ENCODE measurements at places on chromosomes 6 and 20.

DNA sequence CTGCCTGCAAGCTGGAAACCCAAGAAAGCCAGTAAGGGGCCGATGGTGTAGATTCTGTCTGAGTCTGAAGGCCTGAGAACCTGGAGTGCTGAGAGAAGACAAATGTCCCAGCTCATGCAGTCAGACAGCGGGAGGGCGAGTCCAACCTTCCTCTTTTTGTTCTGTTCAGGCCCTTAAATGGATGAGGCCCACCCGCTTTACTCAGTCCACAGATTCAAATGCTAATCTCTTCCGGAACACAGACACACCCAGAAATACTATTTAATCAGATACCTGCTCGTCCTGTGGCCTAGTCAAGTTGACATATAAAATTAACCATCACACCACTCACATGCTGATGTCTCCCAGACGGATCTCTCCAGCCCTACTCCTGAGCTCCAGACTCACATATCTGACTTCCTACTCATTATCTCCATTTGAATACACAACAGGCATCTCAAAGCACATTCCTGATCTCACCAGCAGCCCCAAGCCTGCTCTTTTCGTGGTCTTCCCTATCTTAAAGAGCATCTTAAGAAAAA, 26.7 kb upstream of the SRC start:
- DNase-seq: no peak

GRCh38 chr6:20447581-20448132, 46.0 kb downstream of the E2F3 start:
- no peak for DNase-seq

- no peak for DNase-seq
Observed at GRCh38 chr20:51972056-51972455, 169.7 kb upstream of the SALL4 start.

DNA sequence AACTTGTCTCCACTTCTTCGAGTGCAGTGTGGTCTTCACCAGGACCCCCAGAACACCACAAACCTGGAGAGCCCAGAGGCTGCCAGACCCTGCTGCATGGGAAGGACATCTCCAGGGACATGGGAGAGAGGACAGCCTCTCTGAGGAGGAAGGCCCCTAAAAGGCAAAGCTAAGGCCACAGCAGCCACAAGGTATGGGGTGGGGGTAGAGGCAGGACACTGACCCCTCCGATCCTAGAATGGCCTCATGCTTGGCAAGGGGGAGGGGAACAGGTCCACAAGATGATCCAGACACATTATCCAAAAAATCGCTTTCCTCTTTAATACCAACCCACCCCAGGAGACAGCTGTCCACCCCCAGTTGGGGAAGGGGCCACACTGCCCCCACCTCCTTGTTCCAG, 1.9 kb downstream of the B3GALT4 start:
- DNase-seq: no peak

GRCh38 chr6:30832864-30833263, 51.5 kb upstream of the DDR1 start:
- no peak for DNase-seq

GRCh38 chr6:7439228-7439627, 49.6 kb downstream of the RIOK1 start:
- DNase-seq: peak; percentile 48

DNA sequence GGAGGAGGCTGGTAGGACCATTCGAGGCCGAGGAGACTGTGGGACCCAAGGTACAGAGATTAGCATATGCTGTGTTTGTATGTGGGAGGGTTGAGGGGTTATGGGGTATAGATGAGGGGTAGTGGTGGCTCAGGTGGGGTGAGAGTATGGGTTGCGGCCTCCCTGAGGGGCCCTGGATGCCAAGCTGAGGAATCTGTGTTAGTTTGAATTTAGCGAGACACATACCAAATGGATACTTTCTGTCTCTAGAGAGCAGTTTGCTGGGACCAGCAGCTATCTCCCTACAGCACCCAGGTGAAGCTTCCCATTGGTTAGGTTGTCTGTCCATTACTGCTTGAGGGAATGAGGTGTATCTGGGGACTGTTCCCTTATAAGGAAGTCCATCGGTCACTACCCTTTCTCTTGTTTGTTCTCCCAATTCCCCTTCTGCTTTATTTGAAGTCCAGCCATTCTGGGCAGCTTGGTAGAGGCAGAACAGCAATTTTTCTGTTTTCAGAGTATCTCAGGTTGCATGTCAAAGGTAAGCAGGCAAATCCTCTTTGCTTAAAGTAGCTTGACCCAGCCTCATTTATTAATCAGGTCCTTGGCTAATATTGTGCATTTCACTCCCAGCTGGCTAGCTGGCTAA, 15.2 kb downstream of the CHMP4B start:
- no peak for DNase-seq

- DNase-seq: no peak
Observed at GRCh38 chr6:42820512-42821340, 38.9 kb downstream of the BICRAL start.

GRCh38 chr20:51749674-51750036, 18.5 kb downstream of the ATP9A start:
- DNase-seq: no peak

DNA sequence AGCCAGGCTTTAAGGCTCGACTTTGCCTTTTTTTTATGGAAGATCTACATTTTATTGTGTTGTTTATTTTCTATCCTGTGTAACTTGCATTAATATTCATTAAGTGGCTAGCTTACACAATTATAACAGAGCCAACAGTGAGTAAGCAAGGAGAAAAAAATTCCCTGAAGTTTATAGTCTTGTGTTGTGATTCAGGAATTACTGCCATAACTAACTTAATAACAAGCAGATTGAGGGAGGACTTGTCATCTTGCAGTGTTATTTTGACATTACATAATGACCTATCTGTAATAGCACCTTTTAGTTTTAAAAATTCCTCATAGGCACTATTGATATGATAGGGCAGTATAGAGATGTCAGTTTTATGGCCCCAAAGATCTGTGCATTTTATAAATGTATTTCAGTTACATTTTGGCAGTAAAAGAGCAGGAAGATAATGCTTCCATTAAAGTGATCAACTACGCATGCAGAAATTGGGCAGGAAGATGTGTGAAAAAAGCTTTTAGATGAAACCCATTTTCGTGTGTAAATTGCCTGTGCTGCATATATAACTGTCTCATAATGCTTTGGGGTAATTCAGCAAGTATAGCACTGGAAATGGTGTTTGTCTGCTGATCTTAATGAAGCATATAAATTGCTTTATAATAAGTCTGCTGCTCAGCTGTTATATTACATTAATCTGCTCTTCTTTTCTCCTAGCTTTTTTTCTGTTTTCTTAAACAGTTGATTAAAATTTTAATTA, 123.0 kb downstream of the SMAP1 start:
- DNase-seq: no peak

DNA sequence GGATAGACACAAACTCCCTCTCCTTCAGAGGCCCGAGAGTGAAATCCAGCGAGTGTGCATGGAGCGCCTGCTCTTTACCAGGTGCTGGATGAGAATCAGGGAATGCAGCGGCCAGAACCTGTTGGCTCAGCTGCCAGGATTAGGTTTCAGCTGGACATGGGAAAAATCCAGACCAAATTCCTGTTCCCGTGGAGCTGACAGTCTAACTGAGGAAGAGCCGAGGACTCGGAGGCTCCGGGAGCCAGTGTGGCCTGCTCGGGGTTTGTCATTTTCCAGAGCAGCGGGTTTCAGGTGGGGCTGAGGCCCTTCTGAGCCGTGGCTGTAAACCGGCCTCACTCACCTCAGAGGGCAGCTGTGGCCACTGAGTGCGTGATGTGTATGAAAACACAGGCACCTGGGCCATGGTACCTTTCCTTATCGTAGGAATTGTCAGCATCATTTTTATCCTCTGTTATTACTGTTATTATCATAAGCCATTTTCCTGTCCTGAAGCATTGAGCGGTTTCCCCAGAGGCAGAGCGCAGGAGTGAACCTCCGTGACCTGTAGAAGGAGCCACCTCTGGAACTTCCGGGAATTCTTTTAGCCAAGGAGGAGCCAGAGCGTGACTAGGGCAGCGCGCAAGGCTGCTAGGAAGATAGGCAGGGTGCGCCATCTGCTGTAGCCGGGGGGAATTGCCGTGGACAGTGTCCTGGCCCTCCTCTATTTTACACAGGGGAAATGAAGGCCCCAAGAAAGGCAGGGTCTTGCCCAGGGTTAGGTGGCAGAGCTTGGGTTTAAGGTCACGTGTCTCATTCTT, 27.3 kb downstream of the PKIG start:
- peak; percentile 52 for DNase-seq

DNA sequence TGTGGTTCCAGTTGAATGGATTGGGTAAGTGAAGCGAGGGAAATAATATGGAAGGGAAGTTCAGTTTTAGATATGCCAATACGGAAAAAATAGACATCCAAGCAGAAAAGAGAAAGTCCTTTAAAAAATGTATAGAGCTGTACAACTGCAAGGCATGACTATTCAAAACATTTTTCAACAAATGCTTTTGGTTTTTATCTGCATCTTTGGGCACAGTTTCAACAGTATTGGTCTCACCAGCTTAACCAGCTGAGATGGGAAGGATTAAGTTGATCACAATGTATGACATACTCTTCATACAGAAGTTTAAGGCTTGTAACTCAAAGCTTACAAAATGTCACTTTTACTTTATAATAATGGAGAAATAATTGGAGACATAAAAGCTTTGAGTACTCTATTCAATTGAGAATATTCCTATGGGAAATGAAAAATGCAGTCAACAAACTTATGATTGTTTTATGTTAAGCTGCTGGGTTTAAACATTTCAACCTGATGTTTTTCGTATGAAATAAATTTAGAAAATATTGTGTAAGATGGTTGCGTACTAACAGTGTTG, 16.3 kb upstream of the UTRN start:
- DNase-seq: no peak

GRCh38 chr6:145332011-145332410, 403.3 kb downstream of the EPM2A start:
- no peak for DNase-seq

DNA sequence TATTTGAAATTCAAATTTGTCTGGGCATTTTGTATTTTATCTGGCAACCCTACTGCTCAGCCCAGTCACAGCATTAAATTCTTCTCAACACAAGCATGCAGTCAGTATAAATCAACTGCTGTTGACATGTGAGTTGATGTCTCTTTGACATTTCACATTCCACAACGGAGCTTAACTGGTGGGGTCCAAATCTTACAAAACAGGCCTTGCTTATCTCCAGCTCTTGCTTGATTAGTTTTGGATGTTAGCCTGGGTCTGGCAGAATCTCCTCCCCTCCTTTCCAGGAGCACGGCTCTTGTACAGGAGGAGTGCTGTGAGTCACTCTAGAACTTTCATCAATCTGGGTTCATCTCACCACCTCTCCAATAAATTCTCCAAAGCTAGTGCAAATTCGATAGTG, 80.8 kb upstream of the PHACTR1 start:
- DNase-seq: no peak

DNA sequence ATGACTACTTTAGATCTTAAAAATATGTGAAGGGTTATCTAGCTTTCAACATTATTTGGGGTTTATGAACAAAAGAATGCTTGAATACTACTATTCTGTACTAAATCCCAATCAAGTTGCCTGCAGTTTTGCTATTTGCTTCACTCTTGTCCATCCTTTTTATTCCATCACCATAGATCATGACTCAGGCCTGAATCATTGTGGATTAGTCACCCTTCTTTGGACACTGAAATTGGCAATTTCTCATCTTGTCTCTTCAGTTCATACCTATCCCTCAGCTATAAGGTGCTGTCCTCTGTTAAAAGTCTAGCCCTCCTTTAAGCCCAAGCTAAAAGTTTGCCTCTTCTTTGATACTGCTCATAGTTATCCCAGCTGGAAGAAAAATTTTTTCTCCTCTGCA, 199.1 kb downstream of the CENPW start:
- DNase-seq: no peak

DNA sequence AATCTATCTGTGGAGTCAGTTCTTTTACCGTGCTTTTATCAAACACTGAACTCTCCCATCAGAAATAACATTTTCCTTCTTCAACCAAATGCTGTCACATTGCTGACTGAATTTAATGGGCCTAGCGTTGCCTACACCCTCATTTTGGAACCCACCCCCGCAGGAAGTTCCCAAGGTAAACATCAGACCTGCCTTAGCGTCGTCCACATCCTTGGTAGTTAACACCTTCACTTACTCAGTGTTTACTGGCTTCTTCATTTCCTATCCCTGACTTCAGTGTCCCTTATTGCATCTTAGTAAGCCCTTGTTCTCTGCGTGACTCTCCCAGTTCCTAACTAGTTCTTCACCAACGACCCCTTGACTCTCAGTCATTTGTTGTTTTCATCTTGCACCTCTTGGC, 491.4 kb upstream of the SOX4 start:
- DNase-seq: no peak

- no peak for DNase-seq
Observed at GRCh38 chr20:51528263-51529027, 14.1 kb downstream of the NFATC2 start.

DNA sequence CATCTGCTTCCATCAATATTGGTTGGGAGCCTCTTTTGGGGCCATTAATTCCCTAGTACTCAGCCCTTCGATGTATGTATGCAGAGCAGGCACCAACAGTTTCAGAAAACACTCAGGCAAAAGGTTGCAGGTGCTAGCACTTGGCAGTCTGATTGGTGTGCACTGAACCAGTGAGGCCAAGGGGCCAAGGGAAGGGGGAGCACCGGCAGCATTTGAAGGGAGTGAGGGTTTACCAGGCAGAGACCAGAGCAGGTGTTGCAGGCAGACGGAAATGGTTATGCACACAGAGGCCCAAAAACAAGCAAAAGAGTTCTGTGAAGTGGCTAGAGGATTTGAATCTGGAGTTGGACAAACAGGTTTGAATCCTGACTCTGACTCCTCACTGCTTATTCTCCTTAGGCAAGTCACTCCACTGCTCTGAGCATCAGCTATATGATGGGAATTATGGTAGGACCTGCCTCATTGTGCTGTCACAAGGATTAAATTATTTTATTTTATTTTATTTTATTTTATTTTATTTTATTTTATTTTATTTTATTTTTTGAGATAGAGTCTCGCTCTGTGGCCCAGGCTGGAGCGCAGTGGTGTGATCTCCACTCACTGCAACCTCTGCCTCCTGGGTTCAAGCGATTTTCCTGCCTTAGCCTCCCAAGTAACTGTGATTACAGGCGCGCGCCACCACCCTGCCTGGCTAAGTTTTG, 58.1 kb upstream of the SHLD1 start:
- DNase-seq: no peak

DNA sequence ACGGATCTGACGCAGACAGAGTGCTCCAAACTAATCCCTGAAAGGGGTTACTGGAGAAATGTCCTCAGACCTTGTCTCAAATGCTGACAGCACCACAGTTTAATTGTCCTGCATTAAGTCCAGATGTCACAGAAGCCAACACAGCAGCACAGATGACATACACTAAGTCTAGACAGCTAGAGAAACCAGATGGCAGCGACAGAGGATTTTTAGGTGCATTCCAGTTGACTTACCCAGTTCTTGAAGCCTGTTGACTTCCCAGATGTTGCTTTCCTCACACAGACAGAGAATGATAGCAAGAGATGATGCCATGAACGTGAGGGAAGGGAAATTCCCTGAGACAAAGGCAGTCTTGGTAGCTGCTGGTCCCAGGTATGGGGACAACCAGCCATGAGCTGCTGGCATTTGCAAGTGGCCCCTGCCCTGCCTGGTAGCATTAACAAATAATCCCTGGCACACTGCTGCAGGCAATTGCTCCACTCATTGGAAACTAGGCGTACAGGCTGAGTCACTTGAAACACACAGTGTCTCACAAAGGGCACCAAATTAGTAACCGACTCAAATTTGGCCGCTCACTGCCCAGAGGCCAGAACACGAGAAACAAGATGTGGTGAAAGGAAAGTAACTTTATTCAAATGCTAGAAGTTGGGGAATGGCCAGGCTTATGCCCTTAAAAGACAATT, 52.2 kb downstream of the ADGB start:
- DNase-seq: no peak

Measured in HL-60 (cell line).